ENCODE measurements at places on chromosomes 4 and X.
A peak's percentile ranks its signal among the peaks of the same experiment; 100 is the strongest.

GRCh38 chrX:141176586-141177451 lies at the start of gene LDOC1:
TSS of gene LDOC1 (minus strand) at chrX:141177129. CDS start at chrX:141177021, 108 bp downstream.
- DNase-seq, result peak; percentile 45

DNA sequence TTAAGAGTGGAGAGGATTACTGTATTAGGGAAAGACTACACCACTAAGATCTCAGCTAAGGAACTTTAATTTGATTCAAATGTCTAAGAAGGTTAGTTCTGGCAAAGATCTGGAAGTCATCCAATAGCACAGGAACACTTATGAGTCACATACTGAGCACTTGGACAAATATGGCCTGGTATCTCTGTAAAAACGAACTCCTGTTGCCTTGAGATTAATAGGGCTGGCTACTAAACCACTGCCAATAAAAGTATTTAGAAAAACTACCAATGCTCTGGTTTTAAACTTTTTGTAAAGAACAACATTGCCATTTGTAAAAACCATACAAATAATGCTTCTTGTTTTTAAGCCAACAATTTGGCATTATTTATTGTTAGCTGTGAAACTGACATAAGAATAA lies 70.5 kb downstream of the SEC24D start:
- no peak for DNase-seq

DNA sequence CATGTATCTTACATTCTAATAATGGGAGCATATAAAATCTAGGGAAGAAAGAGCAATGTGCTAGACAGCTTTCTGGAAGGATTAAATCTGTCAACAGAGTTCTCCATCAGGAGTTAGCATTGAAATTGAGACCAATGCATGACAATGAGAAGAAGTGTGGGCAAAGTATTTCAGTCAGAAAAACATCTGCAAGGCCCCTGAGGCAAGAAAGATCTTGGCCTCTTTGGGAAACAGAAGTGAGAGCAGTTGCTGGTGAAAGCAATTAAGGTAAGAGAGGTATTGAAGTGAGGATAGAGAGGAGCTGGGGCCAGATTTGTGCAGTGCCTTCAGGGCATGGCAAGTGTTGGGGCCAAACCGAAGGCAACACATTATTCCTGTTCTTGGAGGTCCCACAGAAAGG lies 999.1 kb downstream of the STPG2 start:
- no peak for DNase-seq

- no peak for DNase-seq
These were observed 138.9 kb upstream of the INPP4B start for GRCh38 chr4:142984871-142985585.

- DNase-seq, result no peak
These were observed 50.9 kb downstream of the CORIN start for GRCh38 chr4:47786958-47787370.

GRCh38 chr4:67456577-67457196 lies 88.6 kb downstream of the CENPC start:
- no peak for DNase-seq

- DNase-seq, result no peak
These were observed 42.5 kb upstream of the KCNIP4 start for GRCh38 chr4:21991050-21991449.

DNA sequence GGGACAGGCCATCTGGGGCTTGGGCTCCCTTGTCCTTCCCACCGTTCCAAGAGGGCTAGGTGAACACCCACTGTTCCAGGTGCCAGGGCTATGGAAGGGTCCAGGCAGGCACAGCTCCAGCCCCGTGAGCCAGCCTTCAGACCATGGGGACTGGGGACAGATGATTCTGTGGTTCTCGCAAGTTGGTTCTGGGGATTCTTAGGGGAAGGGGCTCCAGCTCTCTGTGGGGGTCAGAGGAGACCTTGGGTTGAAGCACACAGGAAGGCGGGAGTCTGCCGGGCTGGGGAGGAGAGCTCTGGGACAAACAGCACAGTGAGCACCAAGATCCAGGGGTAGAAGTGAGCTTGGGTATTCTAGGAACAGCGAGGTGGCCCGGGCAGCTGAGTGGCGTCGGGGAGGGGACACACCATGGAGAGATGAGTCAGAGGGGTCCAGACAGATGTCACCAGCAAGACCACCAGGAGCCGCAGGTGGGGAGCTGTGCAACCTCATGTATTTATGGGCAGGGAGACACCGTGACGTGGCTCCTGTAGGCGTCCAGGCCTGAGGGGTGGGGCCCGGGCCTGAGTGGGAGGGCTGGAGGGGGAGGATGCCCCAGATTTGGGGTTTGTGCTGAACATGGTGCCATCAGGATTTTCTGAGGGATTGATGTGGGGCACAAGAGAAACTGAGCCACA lies 48.8 kb upstream of the HMX1 start:
- no peak for DNase-seq

DNA sequence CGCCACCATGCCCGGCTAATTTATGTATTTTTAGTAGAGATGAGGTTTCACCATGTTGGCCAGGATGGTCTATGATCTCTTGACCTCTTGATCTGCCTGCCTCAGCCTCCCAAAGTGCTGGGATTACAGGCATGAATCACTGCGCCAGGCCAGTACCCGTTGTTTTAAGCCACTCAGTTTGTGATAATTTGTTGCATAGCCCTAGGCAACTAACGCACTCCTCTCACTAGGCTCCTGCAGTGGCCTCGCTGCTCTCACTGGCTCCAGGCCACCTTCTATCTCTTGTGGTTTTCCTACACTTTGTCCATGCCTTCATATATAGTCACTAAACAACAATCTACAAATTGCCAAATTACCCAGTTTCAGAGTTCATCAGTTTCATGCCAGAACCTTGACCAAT lies 58.1 kb downstream of the DCHS2 start:
- no peak for DNase-seq

GRCh38 chr4:125314676-125315575 lies at the start of gene FAT4:
TSS of gene FAT4 (plus strand) at chr4:125314955. CDS start at chr4:125316412, 1,457 bp downstream.
- no peak for DNase-seq

GRCh38 chr4:107182347-107182746 lies 146.2 kb upstream of the DKK2 start:
- no peak for DNase-seq

DNA sequence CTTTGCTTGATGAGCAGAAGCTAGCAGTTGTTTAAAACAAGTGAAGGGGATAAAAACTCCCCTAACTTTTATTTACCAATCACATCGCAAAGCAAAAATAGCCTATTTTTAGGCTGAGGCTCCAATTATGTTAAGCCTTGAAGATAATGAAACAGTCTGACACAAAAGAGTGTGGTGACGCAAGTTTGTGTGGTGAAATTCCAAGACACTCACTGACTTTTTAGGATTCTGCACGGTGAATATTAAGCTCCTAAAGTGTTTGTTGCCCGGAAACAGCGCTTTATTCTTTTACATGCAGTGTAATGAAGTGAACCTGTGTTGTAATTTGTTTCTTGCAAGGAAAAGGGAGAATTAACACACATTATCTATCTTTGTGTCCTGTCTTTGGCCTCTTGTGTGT lies 74.8 kb downstream of the POLA1 start:
- DNase-seq, result no peak

DNA sequence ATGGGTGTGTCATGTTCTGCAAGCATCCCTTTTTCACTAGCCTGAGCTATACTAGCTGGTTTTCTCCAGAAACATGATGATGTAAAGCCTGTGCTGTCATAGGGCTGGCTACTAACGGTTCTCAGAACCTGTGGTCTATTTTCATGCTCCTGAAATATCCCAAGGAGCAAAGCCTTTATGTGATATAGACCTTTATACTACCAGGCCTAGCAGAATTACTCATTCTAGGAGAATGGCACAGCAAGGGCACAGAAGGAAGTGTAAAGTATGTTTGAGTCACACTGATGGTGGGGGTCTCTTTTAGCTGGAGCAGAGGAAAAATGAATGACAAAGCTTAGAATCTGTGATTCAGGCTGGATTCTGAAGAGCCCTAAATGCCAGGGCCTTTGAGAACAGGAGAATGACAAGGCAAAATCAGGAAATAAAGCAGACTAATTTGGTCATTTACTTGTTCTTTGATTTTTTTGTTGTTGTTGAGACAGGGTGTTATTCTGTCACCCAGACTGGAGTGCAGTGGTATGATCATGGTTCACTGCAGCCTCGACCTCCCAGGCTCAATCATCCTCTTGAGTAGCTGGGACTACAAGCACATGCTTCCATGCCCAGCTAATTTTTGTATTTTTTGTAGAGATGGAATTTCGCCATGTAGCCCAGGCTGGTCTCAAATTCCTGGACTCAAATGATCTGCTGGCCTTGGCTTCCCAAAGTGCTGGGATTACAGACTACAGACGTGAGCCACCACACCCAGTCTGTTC lies 11.8 kb downstream of the TCEAL1 start:
- no peak for DNase-seq

DNA sequence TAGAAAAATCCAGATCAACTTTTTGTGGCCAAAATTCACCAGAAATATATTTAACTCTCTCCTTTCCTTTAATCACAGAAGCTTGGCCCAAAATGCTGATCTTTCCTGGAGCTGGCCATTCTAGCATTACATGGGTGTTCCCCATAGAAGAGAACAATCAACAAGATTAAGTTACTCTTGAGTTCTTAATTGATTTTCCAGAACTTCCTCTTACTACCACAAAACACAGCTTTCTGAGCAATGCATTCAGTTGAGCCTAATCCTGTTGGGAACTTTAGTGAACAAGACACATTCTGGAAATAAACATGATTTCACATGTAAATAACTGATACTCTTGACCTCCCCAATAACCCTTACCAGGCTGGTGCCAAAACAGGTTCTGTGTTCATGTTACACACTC lies 45.4 kb upstream of the STIM2 start:
- DNase-seq, result no peak

Data from stimulated activated CD8-positive, alpha-beta memory T cell treated with anti-CD3 and anti-CD28 coated beads, Interleukin-7, amount 100 ng/mL, for 24 hours (primary cell).